ENCODE measurements at places on chromosomes 3 and 15.

DNA sequence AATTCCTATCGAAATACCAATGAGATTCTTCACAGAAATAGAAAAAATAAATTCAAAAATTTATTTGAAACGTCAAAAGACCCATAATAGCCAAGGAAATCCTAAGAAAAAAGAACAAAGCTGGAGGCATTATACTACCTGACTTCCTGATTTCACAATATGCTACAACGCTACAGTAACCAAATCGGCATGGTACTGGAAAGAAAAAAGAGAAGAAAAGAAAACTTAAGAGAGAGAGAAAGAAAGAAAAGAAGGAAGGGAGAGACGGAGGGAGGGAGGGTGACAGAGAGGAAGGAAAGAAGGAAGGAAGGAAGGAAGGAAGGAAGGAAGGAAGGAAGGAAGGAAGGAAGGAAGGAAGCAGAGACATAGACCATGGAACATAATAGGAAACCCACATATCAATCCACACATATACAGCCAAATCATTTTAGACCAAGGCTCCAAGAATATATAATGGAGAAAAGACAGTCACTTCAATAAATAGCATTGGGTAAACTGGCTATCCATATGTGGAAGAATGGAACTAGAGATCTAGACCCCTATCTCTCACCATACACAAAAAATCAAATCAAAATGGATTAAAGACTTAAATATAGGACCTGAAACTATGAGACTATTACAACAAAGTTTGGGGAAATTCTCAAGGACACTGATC, 118.6 kb upstream of the CNTN4 start:
- DNase-seq, result no peak

GRCh38 chr15:70704166-70704565, 59.2 kb downstream of the UACA start:
- no peak for DNase-seq

- no peak for DNase-seq
These were observed 46.8 kb downstream of the ITGB5 start for GRCh38 chr3:124840331-124840730.

DNA sequence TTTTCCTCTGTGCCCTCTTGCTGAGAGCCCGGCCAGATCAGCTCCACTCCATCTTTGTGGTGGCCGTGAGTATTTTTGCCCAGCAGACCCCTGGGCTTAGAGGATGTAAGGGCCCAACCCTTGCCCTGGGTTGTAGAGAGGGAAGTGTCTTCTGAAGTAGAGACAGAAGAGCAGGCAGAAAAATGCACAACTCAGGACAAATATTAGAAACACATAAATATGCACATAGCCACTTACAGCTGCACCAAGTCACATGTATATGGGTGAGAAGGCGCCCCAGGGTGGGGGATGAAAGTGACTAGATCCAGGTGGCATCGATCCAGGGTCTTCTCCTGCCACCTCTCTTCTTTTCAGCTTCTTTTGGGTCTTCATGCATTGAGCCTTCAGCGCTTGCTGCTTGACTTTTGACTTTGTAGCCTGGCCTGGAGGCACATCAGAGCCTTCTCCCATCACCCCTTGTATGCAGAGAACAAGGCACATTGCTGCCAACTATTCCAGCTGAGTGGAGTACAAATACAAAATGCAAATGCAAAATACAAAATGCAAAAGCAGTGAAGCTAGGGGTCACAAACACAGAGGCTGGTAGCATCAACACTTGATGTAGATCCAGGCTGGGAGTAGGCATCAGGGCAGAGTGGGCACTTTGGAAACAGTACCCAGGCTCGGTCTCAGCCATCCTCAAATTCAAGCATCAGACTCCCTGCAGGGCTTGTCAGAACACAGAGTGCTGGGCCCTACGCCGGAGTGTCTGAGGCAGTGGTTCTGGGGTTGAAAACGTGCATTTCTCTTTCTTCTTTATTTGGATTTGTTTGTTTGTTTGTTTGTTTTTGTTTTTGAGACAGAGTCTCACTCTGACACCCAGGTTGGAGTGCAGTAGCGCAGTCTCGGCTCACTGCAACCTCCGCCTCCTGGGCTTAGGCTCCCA, 133.0 kb downstream of the ASB7 start:
- no peak for DNase-seq

DNA sequence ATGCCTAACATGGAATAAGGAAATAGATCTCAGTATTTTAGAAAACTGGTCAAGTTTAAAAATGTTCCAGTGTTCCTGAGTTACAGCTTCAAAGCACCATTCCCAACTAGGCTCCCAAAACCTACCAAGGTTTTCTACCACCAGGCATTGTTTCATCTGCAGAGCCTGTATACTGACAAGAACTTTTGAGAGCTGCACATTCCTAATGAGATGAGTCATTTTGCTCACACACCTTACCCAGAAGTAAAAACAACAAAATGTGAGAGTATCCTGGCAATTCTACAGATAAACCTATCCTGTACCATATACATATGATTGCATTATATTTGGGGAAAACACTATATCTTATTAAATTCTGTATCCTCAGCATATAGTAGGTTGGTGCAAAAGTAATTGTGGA, 90.7 kb downstream of the ATP8B4 start:
- no peak for DNase-seq

DNA sequence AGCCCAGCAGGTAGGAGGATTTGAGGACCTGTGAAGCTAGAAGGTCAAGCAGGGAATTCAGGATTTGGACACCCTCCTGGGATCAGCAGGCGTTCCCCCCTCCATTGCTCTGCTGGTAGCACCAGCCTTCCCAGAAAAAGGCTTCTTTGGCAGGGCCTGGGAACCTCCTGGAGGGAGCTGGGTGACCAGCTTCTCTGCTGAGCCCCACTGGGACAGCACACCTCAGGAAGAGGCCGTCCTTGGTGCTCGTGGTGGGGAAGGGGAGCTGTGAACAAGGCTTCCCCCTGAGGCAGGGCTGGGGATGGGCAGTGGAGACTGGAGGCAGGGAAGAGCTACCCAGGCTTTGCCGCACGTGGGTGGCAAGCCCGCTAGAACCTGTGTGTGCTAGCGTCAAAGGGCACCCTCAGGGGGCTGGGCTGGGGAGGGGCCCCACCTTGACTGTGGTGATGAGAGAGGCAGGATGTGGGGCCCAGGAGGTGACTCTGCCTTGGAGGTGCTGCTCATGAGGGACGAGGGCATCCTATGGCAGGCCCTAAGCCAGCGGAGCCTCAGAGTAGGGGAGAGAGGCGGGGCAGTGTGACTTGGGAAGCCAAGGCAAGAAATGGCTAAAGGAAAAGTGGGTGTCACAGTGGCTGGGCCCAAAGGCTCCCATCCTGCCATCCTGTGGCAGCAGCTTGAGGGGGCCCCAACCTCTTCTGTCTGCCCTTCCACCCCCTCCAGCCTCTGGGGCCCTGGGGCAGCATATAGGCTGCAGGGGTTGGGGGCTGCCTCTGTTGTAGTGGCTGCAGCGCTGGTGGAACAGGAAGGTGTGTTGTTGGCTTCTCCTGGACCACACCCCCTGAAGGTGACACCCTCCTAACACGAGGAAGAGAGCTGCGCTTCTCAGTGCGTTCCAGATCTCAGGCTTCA, 20.7 kb downstream of the KLF13 start:
- DNase-seq, result peak; percentile 70

- DNase-seq, result no peak
These were observed 106.9 kb upstream of the THSD4 start for GRCh38 chr15:71008250-71008870.

GRCh38 chr3:173920386-173920785, 522.8 kb downstream of the NLGN1 start:
- no peak for DNase-seq

GRCh38 chr3:43960448-43960840, 269.7 kb downstream of the ABHD5 start:
- no peak for DNase-seq

DNA sequence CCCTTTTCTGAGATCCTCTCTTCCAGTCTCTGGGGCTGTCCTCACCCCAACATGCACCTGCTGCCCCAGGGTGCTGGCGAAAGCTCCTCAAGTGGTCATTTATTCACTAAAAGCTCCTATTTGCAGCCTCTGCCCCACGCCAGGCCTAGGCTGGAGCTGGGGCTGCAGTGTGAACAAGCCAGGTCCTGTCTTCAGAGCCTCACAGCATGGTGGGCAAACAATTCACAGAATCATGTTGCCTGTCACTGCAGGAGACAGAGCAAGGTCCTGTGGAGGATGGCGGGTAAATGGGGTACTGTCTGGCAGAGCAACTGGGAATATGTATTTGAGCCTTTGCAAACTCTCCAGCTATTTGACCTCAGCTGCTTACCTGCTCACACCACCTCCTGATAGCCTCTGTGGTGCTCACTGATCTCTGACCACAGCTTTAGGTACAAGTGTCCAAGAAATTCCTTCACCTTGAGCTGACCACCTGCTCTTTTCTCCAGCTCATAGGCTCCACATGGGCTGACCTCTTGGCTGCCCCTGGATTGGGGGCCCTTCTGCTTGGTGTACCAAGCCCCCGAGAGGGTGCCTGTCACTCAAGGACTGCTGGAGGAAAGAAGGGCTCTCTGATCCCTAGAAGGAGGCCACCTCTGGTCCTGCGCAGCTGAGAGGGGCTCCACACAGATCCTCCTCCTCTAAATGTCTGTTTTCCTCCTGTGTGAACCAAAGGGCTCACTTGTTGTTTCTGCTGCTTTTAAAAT, 35.6 kb downstream of the AMOTL2 start:
- no peak for DNase-seq

DNA sequence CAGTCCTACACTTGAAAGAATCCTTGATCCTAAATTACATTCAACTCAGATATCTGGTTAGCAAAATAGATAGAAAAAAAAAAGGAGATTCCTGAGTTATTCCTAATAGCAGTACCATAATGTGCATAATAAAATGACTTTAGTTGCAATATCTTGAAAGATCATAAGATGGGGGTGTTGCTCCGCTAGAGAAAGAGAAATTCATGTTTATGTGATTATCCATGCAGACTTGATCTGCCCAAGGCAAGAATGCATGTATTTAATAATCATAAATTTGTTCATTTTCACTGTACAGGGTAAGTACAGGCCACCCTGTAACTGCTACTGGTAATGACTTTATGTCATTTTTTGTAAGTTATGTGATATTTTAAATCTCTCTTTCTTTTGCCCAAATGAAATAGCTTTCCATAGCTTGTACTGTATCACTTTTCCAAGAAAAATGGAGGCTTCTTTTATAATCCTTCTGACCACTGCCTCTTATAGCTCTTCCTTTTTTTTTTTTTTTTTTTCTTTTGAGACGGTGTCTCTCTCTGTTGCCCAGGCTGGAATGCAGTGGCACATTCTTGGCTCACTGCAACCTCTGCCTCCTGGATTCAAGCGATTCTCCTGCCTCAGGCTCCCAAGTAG, 84.6 kb downstream of the HCN4 start:
- DNase-seq, result no peak

DNA sequence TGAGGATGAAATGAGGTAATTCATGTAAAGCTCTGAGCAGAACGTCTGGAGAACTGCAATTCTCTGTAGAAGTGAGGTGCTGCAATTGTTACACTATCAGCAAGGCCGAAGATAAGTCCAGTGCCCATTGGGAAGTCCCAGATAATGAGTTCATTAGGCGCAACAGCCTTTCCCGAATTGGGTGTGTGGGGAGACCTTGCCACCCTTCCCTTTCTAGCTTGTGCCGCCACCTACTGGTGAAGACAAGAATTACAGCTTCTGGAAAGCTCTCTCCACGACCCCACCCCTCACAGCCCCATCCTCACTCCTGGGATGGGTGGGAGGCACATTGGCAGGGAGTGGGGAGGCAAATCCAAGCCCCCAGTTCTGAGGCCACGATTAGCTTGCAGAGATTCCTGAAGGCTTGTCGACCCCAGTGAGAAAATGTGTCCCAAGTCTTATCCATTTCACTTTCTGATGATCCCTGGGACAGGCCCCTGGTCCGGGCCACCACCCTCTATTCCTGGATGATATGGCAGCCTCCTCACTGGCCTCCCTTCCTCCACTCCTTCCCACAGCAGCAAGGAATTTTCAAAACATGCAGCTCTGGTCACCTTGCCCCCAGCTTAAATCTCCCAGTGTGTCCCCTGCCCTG, 36.4 kb downstream of the FAM3D start:
- DNase-seq, result peak; percentile 27

GRCh38 chr15:26028086-26028740, 165.1 kb upstream of the ATP10A start:
- no peak for DNase-seq

- no peak for DNase-seq
These were observed 530.2 kb downstream of the SOX2 start for GRCh38 chr3:182241766-182242488.

DNA sequence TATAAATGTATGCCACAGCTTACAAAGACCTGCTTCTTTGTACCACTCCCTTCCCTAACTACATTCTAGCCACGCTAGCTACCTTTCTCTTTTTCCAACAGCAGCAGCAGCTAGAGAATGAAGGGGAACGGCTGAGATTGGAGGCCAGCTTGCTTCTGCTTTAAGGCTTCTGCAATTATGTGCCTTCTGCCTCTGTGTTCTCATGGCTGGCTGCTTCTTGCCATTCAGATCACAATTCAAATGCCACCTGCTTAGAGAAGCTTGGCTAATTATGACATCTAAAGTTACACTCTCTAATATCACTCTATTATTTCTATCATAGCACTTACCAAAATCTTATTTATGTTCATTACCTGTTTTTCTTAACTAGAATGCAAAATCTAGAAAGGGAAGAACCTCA, 95.2 kb downstream of the RYK start:
- DNase-seq, result no peak

GRCh38 chr3:160792540-160792939, 36.5 kb downstream of the PPM1L start:
- DNase-seq, result no peak

- DNase-seq, result no peak
These were observed 107.1 kb upstream of the PHLDB2 start for GRCh38 chr3:111751961-111752360.

- DNase-seq, result no peak
These were observed 45.4 kb downstream of the MAP6D1 start for GRCh38 chr3:183779896-183780465.

DNA sequence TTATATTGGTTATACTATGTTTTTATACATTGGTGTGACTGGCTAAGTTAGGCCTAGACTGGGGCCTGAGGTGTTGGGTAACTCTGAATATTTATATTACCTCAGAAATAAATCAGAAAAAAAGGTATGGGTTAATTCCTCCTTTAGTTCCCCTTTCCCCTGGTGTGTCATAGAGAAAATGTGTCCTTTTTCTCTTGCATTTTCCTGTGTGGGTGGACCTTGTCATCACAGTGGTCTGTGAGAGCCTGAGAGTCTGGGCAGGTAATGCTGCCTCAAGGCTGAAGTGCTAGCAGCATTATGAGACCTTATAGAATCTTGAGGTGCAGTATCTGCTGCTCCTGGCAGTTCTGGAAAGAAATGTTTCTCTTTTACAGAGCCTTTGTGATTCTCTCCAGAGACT, 69.7 kb downstream of the PCOLCE2 start:
- no peak for DNase-seq

- DNase-seq, result peak; percentile 25
These were observed 68.5 kb downstream of the TMCC1 start for GRCh38 chr3:129824926-129825541.
